ENCODE measurements at places on chromosomes 5 and 9.

DNA sequence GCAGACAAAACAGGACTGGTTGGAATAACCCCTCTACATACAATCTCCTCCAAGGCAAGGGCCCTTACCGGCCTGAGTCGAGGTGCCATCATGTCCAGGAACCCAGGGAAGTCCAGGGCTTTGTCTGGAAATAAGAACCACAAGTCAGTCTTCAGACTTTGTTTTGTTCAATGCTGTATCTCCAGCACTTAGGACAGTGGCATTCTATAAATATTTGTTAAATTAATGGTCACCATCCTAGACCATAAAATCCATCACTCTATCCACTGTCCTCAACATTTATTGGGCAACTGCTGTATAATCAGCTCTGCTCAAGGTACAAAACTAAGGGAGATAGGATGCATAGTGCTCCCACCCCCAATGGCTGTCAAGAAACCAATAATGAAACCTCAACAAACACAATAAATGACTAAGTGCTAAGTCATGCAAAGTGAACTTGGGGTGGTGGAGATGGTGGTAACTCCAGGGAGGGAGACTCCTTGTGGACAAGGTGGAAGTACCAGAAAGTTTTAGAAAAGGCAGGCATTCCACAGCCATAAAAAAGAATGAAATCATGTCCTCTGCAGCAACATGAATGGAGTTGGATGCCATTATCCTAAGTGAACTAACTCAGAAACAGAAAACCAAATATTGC lies 5.0 kb downstream of the RELL2 start:
- DNase-seq, result no peak

- DNase-seq, result no peak
These were observed 59.7 kb downstream of the RCL1 start for GRCh38 chr9:4852419-4852818.

DNA sequence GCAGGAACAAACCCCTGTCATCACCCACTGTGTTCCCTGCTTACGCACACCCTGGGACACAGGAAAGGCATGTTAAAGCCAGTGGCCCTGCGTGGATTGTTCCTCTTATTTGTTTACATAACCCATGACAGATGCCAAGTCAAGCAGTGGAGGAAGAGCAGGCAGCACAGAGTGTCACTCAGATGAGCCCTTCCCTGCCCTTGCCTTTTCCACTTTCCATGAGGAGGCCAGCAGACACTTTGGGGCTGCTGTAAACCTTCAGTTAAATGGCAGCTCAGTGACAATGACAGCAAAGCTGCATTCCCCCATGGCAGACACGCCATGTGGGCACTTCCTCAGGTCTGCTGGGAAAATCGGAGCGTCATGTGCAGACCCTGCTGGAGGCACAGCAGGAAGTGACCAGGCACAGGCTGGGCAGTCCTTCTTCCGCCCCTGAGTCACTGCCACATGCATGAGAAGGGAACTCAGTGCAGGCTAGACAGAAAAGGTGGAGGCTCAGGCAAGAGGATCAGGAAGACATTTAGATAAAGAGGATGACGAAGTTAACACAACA lies 216.8 kb upstream of the PIK3R1 start:
- DNase-seq, result no peak

GRCh38 chr5:72441862-72442540 lies 65.2 kb downstream of the ZNF366 start:
- DNase-seq, result no peak

DNA sequence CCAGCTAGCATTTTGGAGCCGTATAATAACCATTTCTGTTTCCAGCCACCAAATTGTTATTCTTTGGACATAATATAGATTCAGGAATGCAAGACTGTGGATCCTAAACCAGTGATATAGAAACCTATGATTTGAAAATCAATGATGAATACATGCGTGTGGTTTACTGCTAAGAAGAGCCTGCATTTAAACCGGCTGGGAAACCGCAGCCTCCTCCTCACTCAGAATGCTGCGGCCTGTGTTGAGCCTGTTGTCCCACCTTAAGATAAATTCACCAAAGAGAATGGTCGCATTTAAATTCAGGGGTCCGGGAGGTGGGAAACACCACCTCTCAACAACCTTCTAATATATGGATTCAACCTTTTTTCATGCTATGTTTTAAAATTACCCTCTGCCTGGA lies 148.0 kb downstream of the MEF2C start:
- no peak for DNase-seq

DNA sequence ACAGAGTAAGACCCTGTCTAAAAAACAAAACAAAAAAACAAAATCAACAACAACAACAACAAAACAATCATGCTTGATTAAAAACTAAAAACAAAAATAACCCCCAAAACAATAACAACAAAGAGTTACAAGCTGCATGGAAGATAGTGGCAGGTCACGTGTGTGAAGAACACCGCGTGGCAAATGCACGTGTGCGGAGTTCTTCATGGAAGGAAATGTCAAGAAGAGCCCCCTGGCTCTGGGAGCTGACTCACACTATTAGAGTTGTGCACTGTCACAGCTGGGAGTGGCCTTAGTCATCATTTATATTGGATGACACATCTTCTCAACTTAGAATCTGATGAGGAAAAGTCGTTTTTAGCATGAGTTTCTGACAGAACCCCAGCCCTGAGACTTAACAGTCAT lies 110.5 kb downstream of the JMY start:
- no peak for DNase-seq

Data from putamen (tissue), 1 donor.